ENCODE measurements at places on chromosomes 1 and 21. TPM values are rescaled to one million over a fixed set of nuclear protein-coding genes. Genes with fewer than 3 reads are reported as not detected.

Gene HTR1D
- total RNA-seq: 0.66 TPM

Gene TXLNA
- 31.8 TPM for total RNA-seq

Gene LCE1F
- not detected for total RNA-seq

Gene RIPPLY3
- 0.39 TPM for total RNA-seq

Gene FAM177B
- 0.66 TPM for total RNA-seq

Gene OR2G6
- total RNA-seq: not detected
